K562 (cell line): ENCODE measurements at places on chromosomes 6 and 20. TPM values are rescaled to one million over a fixed set of nuclear protein-coding genes. Genes with fewer than 3 reads are reported as not detected.

- DNase-seq = no peak
Measured at GRCh38 chr20:18985551-18985950, 172.0 kb downstream of the SCP2D1 start.

DNA sequence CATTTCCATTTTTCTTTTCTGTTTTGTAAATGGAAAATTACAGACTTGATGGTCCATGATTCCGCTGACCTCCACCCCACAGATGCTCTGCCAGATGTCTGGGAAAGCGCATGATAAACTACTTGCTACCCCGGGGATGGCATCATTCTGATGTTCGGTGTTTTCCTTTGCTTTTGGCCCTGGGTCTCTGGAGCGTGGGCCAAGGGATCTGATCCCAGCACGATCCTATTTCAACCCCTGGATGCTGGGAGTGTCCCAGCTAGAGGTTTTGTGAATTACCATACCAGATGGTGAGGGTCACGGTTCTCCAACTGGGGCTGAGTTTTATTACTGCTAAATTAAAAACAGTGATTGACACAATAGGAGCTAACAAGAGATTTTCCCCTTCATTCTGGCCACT lies 25.2 kb upstream of the MYLIP start:
- no peak for DNase-seq

DNA sequence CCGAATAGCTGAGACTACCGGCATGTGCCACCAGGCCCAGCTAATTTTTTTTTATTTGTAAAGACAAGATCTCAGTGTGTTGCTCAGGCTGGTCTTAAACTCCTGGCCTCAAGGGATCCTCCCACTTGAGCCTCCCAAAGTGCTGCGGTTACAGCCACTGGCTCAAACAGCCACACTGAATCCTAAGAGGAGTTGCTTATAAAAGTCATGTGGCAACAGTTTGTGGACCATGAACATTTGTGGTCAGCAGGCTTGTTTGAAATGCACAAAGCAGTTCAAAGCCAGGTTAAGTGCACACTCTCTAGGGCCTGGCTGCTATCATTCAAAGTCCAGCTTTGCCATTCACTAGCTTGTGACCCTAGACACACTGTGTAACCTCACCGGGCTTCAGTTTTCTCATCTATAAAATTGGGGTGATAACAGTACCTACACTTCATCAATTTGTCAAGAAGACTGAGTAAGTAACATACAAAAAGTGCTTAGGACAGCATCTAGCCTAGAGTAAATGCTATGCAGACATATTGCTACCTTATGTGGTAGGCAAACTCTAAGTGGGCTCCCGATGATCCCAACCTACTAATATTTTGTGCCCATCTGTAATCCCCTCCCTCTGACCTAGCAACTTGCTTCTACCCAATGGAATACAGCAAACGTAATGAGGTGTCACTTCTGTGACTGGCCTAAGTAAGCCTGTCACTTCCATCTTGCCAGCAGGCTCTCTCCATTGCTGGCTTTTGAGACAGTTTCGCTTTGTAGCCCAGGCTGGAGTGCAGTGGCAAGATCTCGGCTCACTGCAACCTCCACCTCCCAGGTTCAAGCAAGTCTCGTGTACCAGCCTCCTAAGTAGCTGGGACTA lies 122.9 kb downstream of the ZMYND8 start:
- DNase-seq = no peak

DNA sequence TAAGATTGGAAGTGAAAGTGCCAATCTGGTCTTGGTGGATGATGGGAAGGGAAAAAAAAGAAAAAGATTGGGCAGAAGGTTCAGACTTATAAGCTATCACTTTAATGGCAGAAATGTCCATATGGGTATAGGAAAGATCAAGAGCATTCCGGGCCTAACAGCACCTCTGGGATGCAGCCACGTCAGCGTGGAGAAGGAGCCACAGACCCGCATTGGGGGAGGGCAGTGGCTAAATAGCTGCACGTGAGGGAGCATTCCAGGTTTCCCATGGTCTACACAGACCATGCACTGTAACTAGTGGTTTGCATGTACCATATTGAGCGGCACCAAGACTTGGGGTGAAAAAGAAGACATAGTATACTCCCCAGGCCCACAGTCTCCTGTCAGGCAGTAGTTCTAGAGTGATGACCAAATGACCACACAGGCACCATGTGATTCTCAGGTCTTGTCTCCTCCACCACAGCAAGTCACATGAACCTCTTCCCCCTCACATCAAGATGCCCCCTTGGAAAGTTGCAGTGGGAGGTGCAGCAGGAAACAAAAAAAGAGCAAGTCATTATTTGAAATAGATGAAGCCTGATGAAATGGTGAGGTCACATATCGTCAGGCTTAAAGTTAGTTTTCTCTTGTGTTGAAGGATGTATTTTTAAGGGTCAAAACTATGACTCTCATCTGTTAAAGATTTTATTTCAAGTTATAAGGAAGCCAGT lies 94.4 kb upstream of the TNFAIP3 start:
- no peak for DNase-seq

DNA sequence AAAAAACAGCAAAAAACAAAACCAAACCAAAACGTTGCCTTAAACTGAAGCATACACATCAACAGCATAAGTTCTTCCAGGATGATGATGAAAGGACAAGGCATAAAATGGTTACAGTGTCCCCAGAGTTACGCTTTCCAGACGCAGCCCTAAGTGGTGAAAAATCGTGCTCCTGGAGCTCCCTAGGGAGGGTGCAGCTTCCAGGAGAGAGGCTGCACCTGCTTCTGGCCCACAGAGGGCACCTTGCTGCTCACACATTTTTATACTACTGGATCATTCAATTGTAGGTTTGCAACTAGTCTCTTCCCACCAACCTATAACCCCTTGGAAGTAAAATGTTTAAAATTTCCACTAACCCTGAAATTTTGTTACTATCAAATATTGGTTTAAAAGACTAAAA lies 115.0 kb downstream of the PRKN start:
- no peak for DNase-seq

DNA sequence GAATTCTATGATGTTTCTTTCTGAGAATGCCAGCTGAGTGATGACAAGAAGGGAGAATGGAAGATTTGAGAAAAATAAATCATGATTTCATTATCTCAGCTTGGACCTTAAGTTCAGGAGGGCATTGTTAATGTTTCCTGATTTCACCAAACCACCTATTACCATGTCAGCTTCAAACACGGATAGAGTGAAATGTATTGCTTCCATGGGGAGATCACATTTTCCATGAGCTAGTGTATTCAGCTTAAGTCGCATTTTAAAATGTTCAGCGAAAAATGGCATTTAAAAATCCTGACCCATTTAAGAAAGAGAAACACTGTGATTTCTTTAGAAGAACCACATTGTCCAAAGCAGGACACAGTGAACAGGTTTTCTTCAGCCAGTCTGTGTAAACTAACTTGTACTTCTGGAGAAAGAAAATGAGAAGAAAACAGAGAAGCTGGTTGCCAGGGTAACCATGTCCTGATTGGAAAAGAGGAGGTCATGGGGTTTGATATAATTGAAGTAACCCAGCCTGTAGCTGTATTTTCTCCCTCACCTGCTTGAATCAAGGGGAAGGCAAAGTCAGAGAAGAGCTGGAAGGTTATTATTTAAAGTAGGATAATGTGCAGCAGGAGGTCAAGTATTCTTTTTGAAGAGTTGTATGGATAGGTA lies 684.1 kb upstream of the NRSN1 start:
- DNase-seq = no peak

DNA sequence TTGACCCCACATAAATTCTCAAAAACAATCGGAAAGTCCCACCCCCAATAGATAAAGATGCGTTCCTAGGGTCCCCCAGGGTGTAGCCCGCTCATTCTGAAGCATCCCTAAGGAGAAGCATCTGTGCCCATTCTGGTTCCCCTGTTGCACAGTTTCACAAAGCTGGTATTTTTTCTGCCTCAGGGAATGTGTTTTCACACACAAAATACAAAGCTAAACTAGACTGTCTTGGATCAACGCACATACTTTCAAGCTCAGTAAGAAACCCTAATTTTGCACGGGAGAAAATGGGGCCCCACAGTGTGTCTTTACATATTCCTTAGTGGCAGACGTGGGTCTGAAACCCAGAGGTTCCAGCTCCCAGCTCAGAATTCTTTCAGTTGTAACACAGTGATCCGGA lies 6.1 kb downstream of the FOXQ1 start:
- DNase-seq = no peak

- no peak for DNase-seq
Measured at GRCh38 chr20:50727792-50728485, 3.4 kb upstream of the PARD6B start.

- no peak for DNase-seq
Measured at GRCh38 chr6:167707686-167708500, 118.8 kb upstream of the AFDN start.

Gene SIRPA
- total RNA-seq = 0.40 and 0.56 TPM in 2 replicates
